ENCODE measurements at places on chromosomes 4 and X.
A peak's percentile ranks its signal among the peaks of the same experiment; 100 is the strongest.

- no peak for DNase-seq
Observed at GRCh38 chrX:55524487-55524886, 34.8 kb upstream of the USP51 start.

DNA sequence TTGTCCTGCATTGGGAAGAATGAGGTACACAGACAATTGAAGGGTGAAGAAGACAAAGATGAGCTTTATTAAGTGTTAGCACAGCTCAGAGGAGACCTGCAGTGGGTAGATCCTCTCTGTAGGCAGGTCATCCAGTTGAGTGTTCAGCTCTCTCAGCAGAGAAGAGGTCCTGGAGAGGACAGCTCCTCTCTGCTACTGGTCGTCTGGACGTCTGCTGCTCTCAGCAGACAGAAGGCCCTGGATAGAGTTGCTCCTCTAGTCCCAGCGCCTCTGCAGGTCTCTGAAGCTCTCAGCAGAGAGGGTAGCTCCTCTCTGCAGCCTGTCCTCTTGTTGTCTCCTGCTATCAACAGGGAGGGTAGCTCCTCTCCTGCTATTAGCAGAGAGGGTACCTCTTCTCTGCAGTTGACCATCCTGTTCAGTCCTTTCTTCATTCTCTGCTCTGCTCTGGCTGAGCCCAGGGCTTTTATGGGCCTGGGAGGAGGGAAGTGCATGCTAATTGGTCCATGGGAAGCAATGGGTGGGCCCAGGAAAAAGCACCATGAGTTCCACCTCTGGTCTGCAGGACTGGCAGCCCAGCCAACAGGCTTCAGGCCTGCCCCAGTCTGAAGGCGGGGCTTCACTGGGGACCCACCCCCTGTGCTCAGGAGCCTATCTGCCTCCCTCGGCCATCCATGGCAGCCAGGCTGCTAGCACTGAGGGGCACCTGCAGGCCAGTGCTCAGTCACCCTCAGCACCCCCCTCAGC lies 54.1 kb upstream of the IBSP start:
- no peak for DNase-seq

DNA sequence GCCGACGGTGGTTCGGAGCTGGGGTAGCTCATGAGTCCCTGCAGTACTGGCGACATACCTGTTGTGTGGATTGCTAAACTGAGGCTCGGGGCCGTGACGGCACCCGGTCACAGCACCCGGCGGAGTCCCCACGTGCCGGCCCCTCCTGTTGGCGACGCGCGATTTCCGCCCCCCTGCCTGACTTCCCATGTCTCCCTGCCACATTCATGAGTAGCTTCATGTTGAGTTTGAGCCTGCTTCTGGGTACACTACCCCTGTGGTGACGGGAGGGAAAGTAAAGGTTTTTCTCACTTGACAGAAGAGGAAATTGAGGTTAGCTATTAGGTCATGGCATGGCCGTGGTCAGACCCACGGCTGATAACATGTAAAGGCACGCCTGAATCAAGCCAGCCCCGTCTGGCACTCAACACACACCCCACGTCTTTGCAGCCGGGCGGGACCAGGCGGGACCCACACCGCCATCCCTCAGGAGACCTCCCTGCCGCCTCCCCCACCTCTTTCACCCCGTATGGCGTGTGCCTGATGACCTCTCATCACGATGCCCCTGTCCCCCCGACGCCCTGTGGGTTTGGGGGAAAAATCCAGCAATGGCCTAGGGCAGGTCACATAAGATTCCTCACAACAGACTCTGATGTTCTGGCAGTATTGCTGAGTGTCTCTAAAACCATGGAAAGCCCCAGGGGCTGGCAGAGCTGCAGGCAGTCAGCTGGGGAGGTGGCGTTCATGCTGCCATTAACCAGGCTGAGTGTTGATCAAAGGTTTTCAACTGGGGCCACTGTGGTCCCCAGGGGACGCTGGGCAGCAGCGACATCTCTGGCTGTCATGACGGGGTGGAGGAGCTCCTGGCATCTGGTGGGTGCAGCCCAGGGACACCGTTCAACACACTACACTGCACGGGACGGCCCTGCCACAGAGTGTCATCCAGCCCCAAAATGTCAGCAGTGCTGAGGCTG lies 29.2 kb downstream of the P2RY8 start:
- DNase-seq = no peak

DNA sequence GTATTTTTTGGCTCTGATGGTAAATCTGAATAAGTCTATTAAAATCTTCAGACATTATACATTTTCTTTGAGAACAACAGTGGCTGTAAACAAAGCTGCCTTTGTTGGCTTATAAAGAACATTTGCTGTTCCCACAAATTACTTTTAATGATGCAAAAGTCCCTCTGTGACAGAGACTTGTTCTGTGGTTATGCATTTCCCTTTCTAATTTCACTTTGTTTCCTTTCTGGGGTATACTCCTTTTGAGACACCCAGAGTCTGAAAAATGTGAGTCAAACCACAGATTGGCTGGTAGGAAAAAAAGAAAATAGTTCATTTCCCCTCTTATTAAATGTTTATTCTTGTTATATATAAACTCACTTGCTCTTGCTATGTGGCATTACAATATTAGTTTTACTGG lies 402.4 kb downstream of the PACRGL start:
- DNase-seq = no peak

GRCh38 chrX:135354288-135354687 lies 45.0 kb downstream of the ETDC start:
- DNase-seq = no peak

DNA sequence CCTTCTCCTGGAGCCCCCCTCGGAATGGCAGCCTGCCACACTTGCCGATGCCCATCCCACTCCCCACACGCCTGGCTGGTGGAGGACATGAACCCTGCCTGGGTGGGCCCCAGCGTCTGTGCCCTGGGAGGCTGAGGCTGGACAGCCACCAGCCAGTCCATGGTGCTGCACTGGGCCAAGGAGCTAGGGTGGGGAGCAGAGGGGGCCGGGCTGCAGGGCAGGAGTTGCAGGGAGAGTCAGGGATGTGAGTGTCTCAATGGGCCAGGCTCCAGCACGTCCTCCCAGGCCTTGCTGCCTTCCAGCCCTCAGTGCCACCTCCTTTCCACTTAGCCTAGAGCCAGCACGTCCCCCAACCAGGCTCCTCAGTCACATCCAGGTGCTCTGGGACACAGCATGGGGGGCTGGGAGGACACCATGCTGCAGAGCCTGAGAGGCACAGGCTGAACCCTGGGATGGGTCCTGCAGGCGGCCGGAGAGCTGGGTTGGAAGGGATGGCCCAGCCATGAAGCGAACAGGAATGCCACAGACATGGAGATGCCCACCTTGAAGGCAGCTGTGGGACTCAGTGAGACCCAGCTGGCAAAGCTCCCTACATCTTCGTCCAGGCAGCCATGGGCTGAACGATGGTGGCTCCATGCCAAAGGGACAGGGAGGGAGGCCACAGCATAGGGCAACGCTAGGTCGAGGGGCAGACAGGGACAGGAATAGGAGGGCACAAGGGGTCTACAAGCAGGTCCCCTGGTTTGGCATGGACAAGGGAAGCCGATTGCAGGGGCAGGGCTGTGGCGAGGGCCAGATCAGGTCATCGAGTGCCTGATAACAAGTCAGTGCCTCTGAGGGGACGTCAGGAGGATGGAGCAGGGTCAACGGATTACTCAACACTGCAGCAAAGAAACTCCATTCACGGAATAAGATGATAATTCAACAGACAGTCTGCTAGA lies 30.1 kb upstream of the MXD4 start:
- DNase-seq = no peak

DNA sequence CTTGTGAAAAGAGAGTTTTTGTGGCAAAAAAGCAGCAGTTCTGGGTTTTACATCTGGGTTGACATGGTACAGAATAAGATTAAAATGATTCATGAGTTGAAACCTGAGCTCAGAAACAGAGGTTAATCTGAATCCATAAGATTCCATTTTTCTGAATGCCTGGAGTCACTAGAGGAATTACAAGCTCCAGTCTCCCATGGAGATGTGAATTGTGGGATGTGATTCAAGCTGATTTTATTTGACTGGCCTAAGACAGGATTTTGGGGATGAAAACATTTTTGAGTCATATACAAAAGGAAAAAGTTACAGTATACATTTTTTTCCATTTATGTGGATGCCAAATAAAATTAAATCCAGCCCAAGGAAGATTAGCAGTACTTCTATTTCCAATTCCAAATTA lies 161.1 kb downstream of the RBM46 start:
- no peak for DNase-seq

DNA sequence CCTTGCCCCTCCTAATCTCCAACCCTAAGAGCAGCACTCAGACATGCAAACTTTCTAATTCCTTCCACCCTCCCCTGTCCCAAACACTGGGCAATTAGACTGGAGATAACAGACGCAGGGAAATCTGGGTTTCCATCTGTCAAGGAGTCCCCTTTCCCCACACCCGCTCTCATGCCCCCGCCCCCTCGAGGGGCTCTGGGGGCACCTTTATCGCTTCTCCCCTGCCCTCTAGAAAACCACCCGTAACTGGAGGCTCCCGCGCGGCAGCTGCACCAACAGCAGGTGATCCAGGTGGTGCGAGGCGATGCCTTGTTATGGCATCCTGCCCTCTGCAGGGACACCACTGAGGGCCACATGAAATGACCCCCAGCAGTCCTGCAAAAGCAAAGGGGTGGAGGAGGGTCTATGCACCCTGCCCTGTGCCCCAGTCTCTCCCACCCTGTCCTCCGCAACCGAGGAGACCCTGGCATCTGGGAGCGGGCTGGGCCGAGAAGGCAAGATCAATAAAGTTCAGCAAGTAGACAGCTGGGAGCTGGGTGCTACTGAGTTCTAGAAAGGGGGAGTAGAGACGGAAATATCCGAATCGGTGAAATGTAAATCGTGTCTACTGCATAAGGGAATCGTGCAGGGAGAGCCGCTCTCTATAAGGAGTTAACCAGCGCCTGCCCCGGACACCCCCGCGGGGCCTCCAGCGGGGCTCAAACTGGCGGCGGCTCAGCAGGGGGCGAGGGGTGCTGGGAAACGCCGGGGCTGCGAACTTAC lies 1.6 kb downstream of the KCTD8 start:
- DNase-seq = no peak

DNA sequence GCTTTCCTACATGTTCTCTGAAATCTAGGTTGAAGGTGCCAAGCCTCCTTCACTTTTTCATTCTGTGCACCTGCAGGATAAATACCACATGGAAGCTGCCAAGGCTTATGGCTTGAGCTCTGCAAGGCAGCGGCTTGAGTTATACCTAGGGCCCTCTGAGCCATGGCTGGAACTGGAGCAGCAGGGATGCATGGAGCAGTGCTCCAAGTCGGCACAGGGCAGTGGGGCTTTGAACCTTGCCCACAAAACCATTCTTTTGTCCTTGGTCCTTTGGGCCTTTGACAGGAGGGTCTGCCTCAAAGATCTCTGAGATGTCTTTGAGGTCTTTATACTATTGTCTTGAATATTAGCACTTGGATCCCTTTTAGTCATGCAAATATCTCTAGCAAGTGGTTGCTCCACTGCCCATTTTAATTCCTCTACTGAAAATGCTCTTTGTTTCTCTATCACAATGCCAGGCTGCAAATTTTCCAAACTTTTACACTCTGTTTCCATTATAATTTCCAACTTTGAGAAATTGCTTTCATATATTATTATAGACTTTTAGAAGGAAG lies 536.2 kb upstream of the KLHL4 start:
- no peak for DNase-seq

- DNase-seq = peak; percentile 69
Observed at GRCh38 chr4:102627831-102628523, 126.8 kb downstream of the NFKB1 start.

GRCh38 chrX:68533656-68534055 lies 34.8 kb downstream of the YIPF6 start:
- no peak for DNase-seq

DNA sequence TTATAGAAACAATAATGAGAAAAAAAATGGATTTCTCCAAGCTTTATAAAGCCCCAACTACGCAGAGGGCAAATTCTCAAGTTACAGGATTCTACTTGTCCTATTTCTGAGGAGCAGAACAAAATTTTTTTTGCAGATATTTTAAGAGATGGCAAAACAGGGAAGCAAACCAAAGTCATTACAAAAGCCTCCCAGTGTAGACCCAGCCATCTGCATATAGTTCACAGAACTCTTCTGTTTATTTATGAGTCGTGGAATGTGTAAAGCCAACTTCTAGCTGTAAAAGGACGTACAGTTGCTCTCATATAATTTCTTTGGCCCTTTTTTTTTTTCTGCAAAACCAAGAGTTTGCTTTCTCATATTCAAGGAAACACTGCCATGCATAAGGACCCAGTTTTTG lies 120.4 kb downstream of the PCDH7 start:
- DNase-seq = no peak
